ENCODE measurements at places on chromosomes 11 and 22.

DNA sequence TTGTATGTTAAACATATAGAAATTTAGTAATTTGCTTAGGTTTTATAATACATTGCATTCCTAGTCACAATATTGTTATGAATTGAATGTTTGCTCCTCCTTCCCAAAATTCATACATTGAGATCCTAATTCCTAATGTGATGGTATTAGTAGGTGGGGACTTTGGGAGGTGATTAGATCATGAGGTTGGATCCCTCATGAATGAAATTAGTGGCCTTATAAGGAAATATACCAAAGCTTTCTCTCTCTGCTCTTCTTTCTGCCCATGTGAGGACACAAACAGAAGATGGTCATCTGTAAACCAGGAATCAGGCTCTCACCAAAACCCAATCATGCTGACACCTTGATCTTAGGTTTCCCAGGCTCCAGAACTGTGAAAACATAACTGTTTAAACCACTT, 41.3 kb upstream of the POU2AF2 start:
- DNase-seq = no peak

DNA sequence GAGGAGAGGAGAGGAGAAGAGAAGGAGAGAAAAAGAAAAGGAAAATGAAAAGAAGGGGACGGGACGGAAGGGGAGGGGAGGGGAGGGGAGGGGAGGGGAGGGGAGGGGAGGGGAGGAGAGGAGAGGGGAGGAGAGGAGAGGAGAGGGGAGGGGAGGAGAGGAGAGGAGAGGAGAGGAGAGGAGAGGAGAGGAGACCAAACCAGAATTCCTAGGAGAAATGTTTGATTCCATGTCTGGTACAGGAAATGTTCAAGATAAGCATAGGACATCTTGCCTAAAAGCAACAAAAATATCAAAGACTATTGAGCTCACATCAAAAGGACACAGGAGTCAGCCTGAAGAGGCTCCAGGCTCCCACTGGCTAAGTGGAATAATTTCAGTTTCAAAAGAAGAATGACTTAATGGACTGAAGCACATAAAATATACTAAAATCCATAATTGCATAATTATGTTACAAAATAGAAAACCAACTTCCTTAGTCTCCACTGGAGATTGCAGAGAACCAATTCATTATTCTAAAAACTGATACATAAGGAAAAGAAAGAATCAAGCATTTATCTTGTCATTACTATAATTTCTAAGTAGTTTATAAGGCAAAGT, 101.1 kb upstream of the APOA1 start:
- DNase-seq = no peak

DNA sequence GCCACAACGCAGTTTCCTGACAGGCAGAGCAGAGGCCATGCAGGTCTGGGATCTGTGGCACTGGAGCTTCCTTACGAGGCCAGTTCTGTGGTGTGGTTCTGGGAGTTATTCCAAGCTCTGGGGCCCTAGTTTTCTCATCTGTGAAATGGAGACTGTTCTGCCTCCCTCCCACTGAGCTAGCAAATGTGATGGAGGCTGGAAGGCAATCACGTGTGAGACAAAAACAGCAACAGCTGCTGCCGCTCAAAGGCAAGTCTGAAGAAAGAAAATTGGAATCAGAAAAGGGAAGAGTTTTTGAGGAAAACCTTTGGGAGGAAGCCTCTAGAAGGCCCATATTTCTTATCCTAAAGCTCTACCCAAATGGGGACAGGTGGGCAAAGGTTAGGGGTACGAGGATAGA, 8.3 kb upstream of the RIC3 start:
- DNase-seq = no peak

- DNase-seq = no peak
These were observed 3.0 kb downstream of the MAFF start for GRCh38 chr22:38204784-38205183.

DNA sequence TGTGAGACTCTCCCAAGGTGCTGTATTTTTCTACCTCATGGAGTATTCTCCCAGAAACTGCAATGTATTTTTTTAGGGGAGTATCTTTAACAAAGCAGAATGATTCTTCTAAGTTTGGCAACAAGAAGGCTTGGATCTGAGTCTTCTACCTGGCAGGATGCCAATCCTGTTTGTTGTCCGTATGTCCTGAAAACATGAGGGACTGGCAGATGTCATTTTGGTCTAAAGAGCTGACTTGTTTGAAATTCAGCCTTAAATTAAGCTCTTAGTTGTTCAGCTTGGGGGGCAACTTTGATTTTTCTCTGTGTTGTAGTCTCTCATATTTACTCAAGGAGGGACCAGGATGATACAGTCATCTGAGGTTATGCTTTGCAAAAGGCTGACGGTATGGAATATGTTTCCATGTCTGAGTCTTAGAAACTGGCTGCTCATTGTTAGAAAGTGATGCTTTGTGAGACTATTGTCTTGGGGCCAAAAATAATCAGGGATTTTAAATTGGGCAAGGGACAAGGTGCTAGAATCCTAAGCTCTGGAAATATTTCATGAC, 9.3 kb downstream of the MRPL16 start:
- DNase-seq = peak; percentile 7
